ENCODE measurements at places on chromosomes 2 and 18.

- DNase-seq = no peak
These were observed 111.0 kb downstream of the CERS6 start for GRCh38 chr2:168566974-168567665.

DNA sequence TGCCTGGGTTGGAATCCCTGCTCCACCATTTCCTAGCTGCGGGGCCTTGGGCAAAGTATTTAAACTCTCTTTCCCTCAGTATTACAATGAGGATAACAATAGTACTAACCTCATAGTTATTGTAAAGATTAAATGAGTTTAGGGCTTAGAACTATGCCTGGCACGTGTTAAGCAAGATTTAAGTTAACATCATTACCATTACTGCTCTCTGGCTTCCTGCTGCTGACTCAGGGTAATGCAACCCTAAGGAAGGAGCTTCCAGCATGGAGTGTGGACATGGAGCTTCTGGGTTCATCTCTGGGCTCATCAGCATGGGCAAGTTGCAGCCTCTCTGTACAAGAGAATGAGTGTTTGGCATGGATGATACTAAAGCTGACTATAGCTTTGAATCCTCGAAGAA is 374.2 kb upstream of the MAP2 start:
- DNase-seq = no peak

DNA sequence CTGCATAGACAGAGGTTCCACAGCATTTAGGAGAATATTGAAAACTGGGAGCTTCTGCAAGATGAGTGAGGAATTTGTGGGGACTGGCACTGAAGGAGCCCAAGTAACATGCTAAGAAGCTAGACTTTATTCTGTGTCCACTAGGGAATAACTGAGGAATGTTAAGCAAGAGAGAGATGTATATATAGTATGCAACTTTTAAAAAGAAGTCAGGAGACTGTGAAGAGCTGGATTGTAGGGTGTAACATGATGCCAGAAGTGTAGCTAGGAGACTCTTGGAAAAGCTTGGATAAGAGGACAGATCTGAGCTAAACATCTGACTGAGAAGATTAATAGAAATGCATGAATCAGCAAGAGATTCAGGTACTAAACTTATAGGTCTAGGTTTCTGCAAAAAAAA is 270.6 kb upstream of the MMADHC start:
- no peak for DNase-seq

DNA sequence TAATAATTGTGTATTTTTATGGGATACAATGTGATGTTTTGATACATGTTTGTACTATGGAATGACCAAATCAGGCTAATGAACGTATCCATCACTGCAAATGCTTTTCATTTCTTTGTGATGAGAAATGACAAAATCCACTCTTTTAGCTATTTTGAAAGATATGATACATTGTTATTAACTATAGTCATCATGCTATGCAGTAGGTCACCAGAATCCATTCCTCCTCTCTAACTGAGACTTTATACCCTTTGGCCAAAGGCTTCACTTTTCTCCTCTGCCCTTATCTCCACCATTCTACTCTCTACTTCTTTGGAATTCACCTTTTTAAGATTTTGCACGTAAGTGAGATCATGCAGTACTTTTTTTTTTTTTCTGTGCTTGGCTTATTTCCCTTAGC is 44.5 kb upstream of the TMEM17 start:
- no peak for DNase-seq

- no peak for DNase-seq
These were observed 84.5 kb downstream of the ANKRD12 start for GRCh38 chr18:9221040-9221439.

DNA sequence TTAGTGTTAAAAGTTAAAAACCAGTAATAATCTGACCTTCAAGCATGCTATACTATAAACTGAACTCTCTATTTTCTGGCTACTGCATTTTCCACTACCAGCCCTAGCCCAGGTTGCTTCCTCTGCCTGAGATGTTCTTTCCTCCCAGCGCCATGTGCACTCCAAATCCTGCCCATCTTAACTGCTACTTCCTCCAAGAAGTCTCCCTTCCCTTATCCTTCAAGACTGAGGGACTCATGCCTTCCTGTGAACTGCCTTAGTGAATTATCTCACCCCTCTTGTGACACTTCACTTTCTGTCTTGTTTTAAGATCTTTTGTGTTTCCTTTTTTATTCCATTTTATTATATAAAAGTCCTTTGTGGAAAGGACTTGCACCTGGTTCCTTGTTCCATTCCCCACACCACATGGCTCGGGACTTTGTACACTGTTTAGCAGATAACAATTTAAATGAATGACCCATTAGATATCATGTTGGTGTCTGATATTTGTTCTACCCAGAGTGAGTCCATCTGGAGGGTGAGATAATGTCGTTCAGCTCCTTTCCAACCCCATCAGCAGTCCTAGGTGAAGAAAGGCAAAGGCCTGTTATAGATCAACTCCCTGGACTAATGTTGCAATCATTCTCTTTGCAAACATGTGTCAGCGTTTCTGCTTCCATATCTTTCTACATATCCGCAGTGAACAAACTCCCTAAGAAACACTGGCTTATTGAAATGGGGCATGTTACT is 20.9 kb upstream of the AGFG1 start:
- DNase-seq = no peak

DNA sequence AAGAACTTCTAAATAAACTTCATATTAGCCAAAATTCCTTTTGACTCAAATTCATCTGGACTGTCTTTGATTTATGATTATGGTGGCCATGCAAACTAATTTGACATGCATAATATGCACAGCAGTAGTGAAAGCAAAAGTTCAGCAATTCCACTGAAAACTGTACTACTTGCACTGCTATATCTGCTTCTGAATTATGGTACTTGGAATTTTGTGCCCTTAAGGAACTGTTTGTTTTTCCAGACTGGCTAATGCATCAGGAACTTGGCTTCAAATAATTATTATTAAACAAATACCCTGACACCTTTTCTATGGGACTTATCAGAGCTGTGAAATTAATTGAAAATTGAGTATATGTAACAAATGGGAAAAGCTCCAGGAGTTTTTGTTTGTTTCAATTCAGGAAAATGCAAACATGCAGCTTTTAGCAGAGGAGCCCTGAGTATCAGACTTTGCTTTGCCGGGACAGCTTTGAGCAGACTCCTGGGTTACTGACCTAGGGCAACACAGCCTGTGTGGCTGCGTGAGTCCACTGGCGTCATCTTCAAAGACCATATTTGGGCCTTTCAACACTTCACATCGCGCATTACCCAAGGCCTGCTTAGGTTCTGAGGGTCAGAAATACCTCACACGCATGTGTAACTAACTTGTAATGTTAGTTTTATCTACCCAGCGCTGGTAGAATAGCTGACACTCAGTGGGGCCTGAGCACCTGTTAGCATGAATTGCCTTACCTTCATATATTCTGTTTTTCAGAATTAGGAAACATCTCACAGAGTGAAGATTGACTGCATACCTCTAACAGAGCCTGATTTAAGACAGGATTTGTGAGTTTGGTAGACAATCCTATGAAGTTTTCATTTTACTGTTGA is 35.4 kb downstream of the CFAP221 start:
- no peak for DNase-seq

DNA sequence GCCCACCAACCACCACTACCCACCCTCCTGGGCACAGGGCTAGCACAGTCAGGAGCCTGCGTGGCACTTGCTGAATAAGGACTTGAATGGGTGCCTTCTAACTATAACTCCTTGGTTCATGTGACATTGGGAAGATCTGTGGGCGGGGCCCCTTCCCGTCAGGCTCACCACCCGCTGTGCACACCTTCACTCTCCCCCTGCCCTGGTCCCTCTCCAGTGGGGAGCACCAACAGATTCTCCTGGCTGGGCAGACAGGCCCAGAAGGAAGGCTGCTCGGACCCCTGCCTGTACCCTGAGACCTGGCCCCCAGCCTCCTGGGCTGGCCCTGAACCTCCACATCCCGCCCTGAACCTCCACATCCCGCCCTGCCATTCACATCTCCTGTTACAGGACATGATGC is 33.4 kb upstream of the POMC start:
- no peak for DNase-seq

DNA sequence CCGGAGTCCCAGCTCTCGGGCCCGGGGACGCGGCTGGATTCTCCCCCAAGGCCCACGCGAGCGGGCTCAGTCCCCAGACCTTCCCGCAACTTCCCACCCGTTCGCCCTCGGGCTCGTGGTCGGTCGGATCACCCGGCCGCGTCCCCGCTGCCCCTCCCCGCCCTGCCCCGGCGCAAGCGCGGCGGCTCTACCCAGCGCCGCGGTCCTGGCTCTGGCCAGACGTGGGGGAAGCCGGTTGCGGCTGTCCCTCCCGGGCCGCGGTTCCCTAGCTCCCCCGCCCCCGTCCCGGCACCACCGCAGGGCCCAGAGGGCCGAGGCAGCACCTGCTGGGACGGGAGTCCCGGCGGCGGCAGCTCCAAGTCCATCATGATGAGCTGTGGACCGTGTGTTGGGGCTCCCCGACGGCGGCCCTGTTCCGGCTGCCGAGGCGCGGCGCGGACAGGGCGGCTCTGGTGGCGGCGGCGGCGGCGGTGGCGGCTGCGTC is 276 bp downstream of the NFE2L2 start:
- no peak for DNase-seq

DNA sequence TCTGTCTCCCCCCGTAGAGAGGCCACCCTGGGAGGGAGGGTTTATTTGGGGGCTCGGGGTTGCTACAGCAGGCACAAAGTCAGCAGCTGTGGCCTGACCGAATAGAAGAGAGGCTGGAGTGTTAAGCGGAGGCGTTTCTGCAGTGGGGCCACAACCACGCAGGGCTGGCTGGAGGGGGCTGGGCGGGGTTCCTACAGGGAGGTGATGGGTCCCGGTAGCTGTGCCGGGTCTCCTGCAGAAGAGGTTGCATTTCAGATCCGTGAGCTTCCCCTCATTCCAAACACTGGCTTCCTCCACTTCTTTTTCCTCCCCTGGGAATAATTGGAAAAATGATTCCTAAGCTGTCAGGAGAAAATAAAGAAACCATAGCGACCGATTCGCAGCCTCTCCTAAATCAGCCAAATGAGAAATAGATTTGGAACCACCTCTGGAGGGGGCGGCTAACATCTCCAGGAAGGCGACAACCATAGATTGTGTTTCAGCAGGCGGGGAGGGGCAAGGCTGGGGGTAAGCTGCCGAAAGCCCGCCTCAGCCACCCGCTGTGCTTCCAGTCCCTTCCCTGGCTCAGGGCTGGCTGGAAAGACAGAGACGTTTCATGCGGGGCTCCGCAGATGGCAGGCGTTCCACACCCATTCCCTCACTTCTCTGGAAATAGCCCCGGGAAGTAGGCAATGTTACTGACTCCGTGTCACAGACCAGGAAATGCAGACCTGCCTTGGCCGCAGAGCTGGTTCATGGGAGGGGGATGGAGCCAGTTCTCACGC is 85.6 kb upstream of the TAF1B start:
- no peak for DNase-seq

- DNase-seq = no peak
These were observed 53.9 kb downstream of the ASAP2 start for GRCh38 chr2:9260464-9260918.

- no peak for DNase-seq
These were observed 346.0 kb downstream of the ARHGAP15 start for GRCh38 chr2:143475041-143475776.

DNA sequence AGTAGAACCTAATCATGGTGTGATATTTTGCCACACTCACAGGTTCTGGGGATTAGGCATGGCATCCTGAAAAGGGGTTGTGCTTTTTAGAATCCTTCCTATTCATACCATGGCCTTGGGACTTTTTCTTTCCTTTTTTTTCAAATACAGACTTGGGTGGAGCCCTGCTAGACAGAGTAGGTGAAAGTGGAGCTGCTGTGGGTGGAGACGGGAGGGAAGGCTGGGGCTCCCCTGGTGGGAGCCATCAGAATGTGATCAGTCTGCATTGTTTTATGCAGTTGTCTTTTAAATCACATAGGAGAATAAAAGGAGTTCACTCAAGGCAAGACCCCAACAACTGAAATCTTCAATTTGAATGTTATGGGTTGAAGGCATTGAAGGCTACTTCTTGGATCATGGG is 130.2 kb downstream of the VAPA start:
- no peak for DNase-seq

GRCh38 chr2:157928372-157928771 is 52.2 kb upstream of the ACVR1 start:
- DNase-seq = no peak

DNA sequence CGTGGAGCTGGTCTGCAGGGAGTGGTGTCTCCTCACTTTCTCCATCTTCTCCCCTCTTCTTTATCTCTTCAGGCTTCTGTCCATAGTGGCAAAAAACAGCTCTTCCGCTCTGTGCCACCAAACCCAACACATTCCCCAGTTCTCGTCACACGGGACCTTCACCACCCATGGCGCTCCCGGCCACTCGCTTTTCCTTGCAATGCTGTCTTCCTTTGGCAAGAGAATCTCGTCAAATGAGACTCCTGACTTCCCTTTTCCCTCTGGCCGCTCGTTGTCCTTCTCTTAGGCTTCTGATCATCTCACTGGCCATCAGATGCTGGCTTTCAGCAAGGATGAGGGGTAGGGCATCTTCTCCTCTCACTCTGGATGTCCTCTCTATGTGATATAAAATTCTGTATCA is 72.9 kb downstream of the DCDC2C start:
- no peak for DNase-seq

DNA sequence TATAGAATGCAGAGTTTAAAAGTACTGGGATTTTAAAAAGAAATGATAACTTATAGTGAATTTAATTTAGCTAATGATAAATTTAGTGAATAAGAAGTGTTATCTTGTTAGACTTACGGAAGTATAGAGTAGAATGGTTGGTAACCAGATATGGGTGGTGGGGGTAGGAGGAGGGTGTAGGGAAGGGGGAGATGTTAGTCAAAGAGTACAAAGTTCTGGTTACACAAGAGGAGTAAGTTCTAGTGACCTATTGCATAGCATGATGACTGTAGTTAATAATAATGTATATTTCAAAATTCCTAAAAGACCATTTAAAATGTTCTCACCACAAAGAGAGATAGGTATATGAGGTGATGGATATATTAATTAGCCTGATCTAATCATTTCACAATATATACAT is 184.8 kb upstream of the STON1 start:
- DNase-seq = no peak

DNA sequence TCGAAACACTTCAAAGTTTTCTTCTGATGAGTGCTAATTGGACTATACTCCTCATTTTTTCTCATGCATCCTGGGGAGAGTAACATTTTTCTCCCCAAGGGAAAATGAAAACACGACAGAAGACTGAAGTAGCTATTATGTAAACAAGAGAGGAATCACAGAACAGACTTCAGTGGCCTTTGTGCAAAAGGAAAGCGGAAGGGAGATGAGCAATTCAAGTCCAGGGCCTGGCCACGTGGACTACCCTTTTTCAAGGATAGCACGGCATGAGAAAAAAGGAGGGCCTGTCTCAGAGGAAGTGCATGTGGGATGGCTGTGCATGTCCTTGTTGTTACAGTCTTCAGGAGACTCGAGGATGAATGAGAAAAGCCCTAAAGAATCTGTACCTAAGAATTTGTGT is 43.8 kb upstream of the KCNE4 start:
- no peak for DNase-seq

Data from KBM-7 (cell line).